ENCODE measurements at places on chromosomes 7 and 10.

DNA sequence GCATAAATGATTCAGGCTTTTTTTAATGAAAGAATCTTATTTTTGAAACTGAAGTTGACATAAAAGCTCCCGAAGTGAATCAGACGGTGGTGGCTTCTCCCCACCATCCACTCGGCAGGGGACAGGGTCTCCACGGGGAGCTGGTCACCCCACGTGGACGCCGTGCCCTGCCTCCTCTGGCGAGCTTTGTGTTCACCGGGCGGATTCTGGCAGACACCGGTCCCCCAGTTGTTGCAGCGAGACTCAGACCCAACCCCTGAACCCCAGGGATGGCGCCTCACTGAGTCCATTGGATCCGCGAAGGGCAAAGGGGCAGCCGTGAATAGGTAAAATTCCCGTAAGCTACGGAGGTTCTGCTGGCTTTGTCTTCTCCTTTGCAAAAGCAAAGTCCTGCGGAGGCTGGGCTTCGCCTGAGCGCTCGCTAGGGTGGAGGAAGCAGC is 38.4 kb downstream of the PTPRN2 start:
- peaks cover 16% of the 10 kb centered on the region for H3K4me1 ChIP-seq
- no peaks in the 10 kb centered on the region for H3K36me3 ChIP-seq
- no peaks in the 10 kb centered on the region for H3K27me3 ChIP-seq
- no peak overlapping the region for H3K27ac ChIP-seq
- DNase-seq, result peak; percentile 63

DNA sequence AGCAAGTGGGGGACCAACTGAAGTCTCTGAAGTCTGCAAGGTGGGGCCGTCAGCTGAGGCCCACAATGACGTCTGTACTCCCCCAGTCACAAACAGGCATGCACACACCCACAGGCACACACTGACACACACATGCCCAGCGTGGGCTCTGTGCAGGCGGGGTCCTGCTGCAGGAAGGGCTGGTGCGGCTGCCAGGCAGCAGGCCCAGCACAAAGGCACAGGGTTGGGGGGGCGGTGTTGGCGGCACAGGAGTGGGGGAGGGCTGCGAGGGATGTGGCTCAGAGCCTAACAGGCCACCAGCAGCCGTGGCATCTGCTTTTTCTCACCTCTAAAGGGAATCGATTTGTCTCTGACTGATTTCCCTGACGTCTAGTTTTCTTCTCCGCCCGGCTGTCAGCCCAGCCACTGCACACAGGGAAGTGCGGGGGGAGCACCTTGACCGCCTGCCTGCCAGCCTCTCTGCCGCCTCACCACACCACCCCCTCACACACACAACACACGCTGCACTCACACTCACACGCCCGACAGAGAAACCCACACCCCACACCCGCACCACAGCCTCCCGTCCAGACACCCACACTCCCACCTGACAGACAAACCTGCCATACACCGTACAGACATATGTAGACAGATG is 43.5 kb upstream of the ZMIZ1 start:
- no peaks in the 10 kb centered on the region for H3K27me3 ChIP-seq
- H3K36me3 ChIP-seq, result no peaks in the 10 kb centered on the region
- H3K4me3 ChIP-seq, result no peak overlapping the region

DNA sequence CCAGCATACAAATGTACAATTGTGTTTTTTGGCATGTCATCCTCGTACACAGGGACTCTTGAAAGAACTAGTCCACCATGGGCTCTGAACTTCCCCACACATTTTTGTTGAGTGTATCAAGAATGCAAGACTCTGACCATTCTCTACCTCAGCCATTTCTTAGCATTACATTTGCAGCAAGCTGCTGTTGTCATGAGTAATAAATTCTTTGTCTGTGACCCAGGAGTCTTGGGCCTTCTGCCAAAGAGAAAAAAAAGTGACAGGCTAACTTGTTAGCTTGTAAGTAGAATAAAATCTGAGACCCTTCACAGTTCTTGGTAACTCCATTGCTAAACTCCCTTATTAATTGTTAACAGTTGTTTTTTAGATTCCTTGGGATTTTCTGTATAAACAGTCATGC is 542.3 kb upstream of the MBL2 start:
- H3K27me3 ChIP-seq, result no peaks in the 10 kb centered on the region
- H3K4me1 ChIP-seq, result peaks cover 13% of the 10 kb centered on the region
- H3K4me3 ChIP-seq, result no peak overlapping the region
- no peaks in the 10 kb centered on the region for H3K36me3 ChIP-seq

DNA sequence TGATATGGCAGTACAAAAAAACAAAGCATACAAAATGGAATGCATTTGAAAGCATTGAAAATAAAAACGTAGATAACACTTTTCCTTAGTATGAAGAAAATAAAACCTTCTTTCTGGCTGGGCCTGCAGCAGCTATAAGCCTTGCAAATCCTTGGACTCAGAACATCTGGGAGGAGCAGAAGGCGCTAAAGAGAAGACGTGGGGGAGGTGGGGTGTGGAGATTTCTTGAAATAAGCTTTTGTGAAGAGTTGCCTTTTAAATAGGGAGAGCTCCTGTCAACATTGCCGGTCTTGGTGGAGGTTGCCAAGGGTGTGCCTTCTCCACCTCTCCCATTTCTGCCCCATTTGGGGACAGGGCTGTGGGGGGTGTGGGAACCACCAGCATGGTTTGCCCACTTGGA is 128.7 kb downstream of the TMEM178B start:
- H3K36me3 ChIP-seq, result no peaks in the 10 kb centered on the region
- DNase-seq, result no peak
- no peaks in the 10 kb centered on the region for H3K27me3 ChIP-seq
- no peak overlapping the region for H3K4me3 ChIP-seq

- DNase-seq, result no peak
- no peak overlapping the region for H3K4me3 ChIP-seq
- no peaks in the 10 kb centered on the region for H3K4me1 ChIP-seq
- no peaks in the 10 kb centered on the region for H3K27me3 ChIP-seq
- H3K36me3 ChIP-seq, result no peaks in the 10 kb centered on the region
Measured at GRCh38 chr10:96524741-96525140, 11.0 kb upstream of the TLL2 start.

DNA sequence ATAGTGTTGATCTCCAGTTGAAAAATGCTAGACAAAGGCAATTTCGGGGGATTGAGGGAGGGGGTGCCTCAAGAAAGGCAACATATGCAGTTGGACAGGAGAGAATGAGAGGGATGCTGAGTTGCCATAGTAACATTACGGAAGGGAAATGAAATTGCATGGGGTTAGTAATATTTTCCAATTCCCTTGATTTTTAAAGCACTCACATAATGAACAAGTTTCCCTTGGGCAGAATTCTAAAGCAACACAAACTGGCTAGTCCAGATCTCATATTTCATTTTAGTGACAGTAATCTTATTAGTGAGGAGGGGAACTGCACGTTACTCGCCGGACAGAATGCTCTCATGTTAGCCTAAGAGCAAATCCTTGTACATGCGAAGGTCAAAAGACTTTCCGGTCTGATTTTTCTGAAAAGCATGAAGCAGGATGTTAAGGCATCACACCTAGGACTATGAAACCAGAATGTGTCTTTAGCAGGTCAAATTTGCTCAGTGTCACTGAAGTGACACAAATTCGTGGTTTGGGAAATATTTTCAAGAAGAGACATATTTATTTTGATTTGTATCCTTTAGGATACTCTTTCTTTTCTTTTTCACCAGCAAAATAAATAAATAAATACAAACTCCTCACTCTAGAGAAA is 165.5 kb downstream of the ANK3 start:
- H3K4me1 ChIP-seq, result no peaks in the 10 kb centered on the region
- no peak overlapping the region for H3K4me3 ChIP-seq
- no peaks in the 10 kb centered on the region for H3K36me3 ChIP-seq
- H3K27ac ChIP-seq, result no peak overlapping the region
